ENCODE measurements at places on chromosomes 6 and 20.
A peak's percentile ranks its signal among the peaks of the same experiment; 100 is the strongest.

DNA sequence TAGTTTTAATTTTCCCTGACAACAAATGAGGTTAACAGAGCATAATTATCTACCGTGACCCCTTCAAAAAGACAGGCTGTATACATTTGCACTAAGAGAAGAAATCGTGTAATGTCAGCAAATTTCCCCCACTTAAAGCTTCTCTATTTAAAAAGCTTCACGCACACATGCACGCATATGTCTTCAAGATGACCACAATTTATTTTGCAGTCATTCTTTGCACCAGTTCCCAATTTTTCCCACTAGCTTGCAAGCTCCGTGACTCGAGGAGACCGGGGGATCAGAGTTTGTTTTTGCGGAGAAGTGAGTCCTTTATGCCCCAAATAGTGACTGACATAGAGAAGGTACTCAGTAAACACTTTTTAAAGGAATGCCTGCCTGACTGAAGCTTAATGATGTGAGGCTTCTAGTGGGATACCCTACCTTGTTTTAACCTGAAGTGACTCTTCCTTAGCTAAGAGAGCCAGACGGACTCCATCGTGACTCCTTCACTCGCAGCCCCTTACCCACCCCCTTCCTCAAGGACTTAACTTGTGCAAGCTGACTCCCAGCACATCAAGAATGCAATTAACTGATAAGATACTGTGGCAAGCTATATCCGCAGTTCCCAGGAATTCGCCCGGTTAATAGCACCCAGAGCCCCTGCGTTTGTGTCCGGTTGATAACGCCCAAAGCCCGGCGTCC is 9.3 kb upstream of the NQO2 start:
- DNase-seq = peak; percentile 61

DNA sequence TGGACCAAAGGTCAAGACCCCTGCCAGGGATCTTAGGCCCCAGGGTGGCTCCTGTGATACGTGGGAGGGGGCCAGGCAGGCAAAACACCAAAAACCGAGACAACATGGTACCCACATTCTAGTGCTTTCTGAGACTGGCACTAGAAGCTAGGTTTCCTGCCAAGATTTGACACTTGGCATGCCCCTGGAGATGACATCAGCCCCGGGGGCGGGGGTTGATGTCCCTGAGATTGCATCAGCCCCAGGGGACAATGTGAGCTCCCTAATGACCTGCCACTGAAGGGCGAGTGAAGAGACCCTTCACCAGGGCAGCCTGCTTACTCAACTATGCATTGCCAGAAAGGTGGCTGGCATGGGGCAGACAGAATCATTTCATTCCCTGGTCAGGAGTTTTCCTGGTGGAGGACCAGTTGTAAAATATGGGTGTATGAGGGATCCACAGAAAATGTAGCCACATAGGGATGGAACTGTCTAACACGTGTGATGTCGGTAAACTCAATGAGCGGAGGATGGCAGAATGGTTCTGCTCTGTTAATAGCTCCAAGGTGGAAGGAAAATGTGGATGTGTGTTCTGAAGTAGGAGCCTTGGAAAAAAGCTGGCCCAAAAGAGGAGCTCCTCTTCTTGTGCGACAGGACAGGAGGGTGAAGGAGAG is 219.7 kb downstream of the UNC5CL start:
- no peak for DNase-seq

- no peak for DNase-seq
These were observed 74.6 kb upstream of the RNF24 start for GRCh38 chr20:4089756-4090487.

DNA sequence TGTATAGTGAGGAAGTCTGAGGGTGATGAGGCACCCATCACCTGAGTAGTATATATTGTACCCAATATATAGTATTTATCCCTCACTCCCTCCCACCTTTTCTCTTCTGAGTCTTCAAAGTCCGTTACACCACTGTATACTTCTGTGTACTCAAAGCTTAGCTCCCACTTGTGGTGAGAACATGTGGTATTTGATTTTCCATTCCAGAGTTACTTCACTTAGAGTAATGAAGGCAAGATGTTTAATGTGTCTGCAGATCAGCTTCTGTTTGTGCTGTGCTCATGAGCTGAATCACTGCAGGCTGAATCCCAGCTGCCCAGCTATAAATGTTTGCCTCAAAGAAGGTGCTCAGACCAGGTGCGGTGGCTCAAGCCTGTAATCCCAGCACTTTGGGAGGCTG is 139.3 kb upstream of the FOXA2 start:
- DNase-seq = no peak

DNA sequence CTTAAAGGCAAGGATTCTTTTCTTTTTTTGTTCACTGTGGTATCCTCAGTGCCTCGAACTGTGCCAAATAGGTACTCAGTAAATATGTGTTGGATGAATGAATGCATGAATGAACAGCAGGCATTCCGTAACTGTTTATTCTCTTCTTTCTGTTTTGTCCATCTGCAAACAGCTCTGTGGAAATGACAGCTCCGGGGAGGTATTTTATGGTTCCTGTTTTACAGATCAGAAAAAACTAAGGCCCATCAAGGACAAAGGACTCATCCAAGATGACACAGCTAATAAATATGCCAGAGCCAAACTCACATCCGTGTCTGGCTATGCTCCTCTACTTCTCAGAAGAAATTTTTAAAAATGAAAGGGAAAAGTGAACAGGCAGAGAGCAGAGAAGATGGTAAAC is 21.0 kb downstream of the JPH2 start:
- DNase-seq = no peak

- no peak for DNase-seq
These were observed 1.4 kb upstream of the TXNDC5 start for GRCh38 chr6:7912024-7912423.

GRCh38 chr20:7155282-7155681 is 387.8 kb downstream of the BMP2 start:
- no peak for DNase-seq

DNA sequence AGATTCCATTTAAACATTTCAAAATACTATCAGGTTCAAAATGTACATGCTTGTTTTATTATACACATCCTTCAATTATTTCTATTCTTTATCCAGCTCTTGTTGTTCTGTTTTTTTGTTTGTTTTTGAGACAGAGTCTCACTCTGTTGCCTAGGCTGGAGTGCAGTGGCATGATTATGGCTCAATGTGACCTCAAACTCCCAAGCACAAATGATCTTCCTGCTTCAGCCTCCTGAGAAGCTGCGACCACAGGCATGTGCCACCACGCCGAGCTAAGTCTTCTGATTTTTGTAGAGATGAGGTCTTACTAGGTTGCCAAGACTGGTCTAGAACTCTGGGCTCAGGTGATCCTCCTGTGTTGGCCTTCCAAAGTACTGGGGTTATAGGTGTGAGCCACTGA is 44.1 kb upstream of the SMIM29 start:
- DNase-seq = no peak

GRCh38 chr20:63400486-63401210 is 39.5 kb upstream of the CHRNA4 start:
- DNase-seq = peak; percentile 71

GRCh38 chr20:29297411-29298270 is 1959.8 kb upstream of the DEFB115 start:
- DNase-seq = peak; percentile 79

Measured in upper lobe of left lung (tissue), 6 donors.